Aorta (tissue), 5 donors: ENCODE measurements at places on chromosomes 6 and 20.

DNA sequence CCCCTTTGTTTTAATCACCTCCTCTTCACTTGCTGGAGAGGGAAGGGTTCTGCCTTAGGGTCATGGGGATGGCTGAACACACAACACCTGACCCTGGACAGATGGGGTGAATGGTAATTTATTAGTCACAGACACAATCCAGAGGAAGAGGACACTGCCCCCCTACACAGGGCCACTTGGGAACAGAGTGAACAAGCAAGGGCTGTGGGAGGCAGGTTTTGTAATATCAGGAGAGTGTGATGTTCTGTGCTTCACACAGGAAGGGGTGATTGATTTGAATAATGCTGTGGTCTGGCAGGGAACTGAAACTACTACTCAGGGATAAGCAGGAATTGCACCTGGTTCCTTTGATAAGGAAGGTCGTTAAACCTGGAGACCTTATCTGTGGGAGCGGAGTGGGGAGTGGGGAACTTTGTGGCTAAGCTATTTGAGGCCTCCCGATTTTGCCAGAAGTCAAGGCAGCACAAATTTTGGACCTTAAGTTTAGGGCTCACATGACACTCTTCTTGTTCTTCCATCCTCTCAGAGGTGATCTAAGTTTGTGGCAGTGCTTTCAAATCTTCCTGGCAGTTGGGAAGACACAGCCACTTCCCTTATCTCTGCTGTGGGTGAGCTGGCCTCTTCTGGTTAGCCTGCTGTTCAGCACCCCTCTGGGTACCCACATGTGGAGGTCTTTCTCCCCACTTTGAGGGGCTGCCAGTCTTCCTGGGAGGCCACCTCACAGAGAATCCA lies 77.8 kb downstream of the CD164 start:
- no peaks in the 10 kb centered on the region for H3K27me3 ChIP-seq
- H3K36me3 ChIP-seq, result no peaks in the 10 kb centered on the region
- no peaks in the 10 kb centered on the region for H3K4me1 ChIP-seq
- no peak overlapping the region for H3K4me3 ChIP-seq
- H3K27ac ChIP-seq, result no peak overlapping the region

DNA sequence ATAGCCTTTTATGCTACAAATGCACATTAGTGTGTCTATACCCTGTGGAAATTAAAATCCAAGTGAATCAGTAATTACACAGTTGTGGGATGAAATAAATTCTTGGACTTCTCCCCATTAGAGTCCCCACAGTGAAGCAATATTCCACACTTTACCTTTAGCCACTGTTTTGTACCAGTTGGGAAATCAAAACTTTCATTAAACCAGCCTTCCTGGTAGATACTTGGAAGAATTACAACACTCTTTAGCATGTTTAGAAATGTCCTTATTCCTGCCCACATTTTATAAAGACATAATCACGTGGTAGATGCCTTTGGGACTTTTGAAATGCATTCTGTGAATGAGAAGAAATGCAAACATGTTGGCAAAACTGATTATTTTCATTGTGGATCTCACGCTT lies 49.0 kb upstream of the ANKEF1 start:
- H3K27ac ChIP-seq, result no peak overlapping the region
- H3K4me1 ChIP-seq, result no peaks in the 10 kb centered on the region
- no peak for DNase-seq
- no peaks in the 10 kb centered on the region for H3K36me3 ChIP-seq

GRCh38 chr20:9628141-9628540 lies 113.8 kb downstream of the LAMP5 start:
- no peak overlapping the region for H3K27ac ChIP-seq
- no peaks in the 10 kb centered on the region for H3K36me3 ChIP-seq
- H3K4me1 ChIP-seq, result no peaks in the 10 kb centered on the region

GRCh38 chr20:51387125-51387875 lies 155.2 kb downstream of the NFATC2 start:
- no peak overlapping the region for H3K27ac ChIP-seq
- H3K4me1 ChIP-seq, result no peaks in the 10 kb centered on the region
- H3K4me3 ChIP-seq, result no peak overlapping the region
- H3K36me3 ChIP-seq, result no peaks in the 10 kb centered on the region
- no peaks in the 10 kb centered on the region for H3K27me3 ChIP-seq

- H3K4me1 ChIP-seq, result peaks cover 5% of the 10 kb centered on the region
- H3K4me3 ChIP-seq, result no peak overlapping the region
These were observed 13.4 kb downstream of the PHIP start for GRCh38 chr6:79064635-79065034.

DNA sequence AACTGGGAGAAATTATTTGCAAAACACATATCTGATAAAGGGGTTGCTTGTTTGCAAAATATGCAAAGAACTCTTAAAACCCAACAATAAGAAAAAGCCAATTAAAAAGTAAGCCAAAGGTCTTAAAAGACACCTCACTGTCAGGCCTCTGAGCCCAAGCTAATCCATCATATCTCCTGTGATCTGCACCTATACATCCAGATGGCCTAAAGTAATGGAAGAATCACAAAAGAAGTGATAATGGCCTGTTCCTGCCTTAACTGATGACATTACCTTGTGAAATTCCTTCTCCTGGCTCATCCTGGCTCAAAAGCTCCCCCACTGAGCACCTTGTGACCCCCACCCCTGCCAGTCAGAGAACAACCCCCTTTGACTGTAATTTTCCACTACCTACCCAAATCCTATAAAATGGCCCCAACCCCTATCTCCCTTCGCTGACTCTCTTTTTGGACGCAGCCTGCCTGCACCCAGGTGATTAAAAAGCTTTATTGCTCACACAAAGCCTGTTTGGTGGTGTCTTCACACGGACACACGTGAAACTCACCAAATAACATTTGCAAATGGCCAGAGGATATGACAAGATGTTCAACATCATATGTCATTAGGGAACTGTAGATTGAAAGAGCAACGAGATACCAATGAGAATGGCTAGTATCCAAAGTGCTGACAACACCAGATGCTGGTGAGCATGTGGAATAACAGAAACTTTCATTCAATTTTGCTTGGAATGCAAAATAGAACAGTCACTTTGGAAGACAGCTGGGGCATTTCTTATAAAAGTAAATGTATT lies 565.0 kb upstream of the ADGRB3 start:
- no peak overlapping the region for H3K4me3 ChIP-seq
- H3K36me3 ChIP-seq, result no peaks in the 10 kb centered on the region
- no peak overlapping the region for H3K27ac ChIP-seq
- H3K27me3 ChIP-seq, result no peaks in the 10 kb centered on the region
- peaks cover 3% of the 10 kb centered on the region for H3K4me1 ChIP-seq

GRCh38 chr6:25042984-25043725 lies 107.4 kb upstream of the RIPOR2 start:
- H3K27me3 ChIP-seq, result no peaks in the 10 kb centered on the region
- H3K36me3 ChIP-seq, result no peaks in the 10 kb centered on the region
- no peak for DNase-seq
- H3K4me1 ChIP-seq, result no peaks in the 10 kb centered on the region

- H3K27ac ChIP-seq, result no peak overlapping the region
- no peaks in the 10 kb centered on the region for H3K4me1 ChIP-seq
- H3K36me3 ChIP-seq, result peaks cover 16% of the 10 kb centered on the region
- no peak for DNase-seq
- H3K4me3 ChIP-seq, result no peak overlapping the region
These were observed 188.8 kb downstream of the HIVEP2 start for GRCh38 chr6:142756215-142756630.

GRCh38 chr20:33914919-33915318 lies 78.8 kb upstream of the RALY start:
- no peaks in the 10 kb centered on the region for H3K36me3 ChIP-seq
- H3K4me1 ChIP-seq, result no peaks in the 10 kb centered on the region
- no peaks in the 10 kb centered on the region for H3K27me3 ChIP-seq
- no peak overlapping the region for H3K4me3 ChIP-seq
- DNase-seq, result no peak

DNA sequence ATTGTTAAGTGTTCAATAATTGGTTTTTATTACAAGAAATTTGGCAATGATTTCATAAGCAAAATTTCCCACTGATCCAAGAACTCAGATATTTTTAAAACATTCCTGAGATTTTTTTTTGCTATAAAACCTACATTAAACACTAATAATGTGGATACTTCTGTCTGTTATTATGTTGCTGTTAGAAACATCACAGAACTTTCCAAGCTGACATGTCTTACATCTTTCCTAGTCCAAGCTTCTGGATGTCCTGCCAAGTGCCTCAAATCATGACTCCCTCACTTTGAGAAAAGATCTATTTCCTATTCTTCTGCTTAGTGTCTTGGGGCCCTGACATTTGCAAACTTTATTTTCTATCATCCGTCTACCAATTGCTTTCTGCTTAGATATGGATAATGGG lies 110.8 kb downstream of the RFPL4B start:
- H3K4me1 ChIP-seq, result no peaks in the 10 kb centered on the region
- H3K27me3 ChIP-seq, result no peaks in the 10 kb centered on the region
- no peaks in the 10 kb centered on the region for H3K36me3 ChIP-seq
- DNase-seq, result no peak
- no peak overlapping the region for H3K4me3 ChIP-seq

GRCh38 chr6:35624341-35625070 lies 64.2 kb downstream of the FKBP5 start:
- H3K27me3 ChIP-seq, result no peaks in the 10 kb centered on the region
- H3K27ac ChIP-seq, result peak overlapping the region; percentile 28
- DNase-seq, result no peak
- no peak overlapping the region for H3K4me3 ChIP-seq
- H3K36me3 ChIP-seq, result peaks cover 4% of the 10 kb centered on the region

DNA sequence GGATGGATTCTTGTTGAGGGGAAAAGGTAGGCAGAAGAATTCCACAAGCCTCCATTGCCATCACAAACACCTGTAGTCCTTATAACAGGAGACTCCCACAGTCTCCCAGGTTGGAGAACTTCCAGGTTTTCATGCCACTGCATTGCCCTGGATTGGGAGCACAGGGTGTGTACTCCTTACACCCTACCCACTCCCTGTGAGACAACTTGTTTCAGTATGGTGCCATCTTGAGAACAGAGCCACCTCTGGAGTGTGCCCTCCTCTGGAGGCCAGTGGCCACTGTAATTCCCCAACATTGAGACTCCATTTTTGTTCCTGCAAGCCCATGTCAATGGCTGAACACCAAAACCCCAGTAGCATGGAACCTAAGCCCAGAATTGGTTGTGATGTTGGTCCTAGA lies 123.5 kb upstream of the LAMA2 start:
- no peaks in the 10 kb centered on the region for H3K36me3 ChIP-seq
- DNase-seq, result no peak
- no peaks in the 10 kb centered on the region for H3K27me3 ChIP-seq
- H3K27ac ChIP-seq, result no peak overlapping the region

GRCh38 chr20:60584221-60584620 lies 626.0 kb downstream of the CDH26 start:
- DNase-seq, result no peak
- H3K36me3 ChIP-seq, result no peaks in the 10 kb centered on the region
- no peaks in the 10 kb centered on the region for H3K27me3 ChIP-seq
- H3K4me1 ChIP-seq, result no peaks in the 10 kb centered on the region
- no peak overlapping the region for H3K4me3 ChIP-seq

DNA sequence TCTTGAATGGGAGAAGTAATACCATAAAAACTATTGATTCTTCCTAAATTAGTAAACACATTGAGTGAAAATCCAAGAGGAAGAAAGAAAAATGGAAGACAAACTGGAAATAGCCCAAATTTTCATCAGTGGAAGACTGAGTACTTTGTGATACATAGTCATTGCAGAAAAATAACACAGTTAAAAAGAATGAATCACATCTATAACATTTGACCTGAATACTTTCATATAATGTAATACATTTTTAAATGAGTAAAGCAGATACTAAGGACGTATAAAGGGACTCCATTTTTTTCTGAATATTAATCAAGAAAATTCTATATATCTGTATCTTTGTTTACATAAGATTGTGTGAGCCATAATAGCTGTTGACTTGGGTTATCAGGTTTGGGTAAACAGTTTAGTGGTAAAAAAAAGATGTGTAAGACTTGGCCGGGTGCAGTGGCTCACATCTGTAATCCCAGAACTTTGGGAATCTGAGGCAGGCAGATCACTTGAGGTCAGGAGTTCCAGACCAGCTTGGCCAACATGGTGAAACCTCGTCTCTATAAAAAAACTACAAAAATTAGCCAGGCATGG lies 4.3 kb upstream of the SLC17A2 start:
- no peak overlapping the region for H3K4me3 ChIP-seq
- no peaks in the 10 kb centered on the region for H3K36me3 ChIP-seq
- no peak for DNase-seq
- no peak overlapping the region for H3K27ac ChIP-seq
- no peaks in the 10 kb centered on the region for H3K4me1 ChIP-seq

DNA sequence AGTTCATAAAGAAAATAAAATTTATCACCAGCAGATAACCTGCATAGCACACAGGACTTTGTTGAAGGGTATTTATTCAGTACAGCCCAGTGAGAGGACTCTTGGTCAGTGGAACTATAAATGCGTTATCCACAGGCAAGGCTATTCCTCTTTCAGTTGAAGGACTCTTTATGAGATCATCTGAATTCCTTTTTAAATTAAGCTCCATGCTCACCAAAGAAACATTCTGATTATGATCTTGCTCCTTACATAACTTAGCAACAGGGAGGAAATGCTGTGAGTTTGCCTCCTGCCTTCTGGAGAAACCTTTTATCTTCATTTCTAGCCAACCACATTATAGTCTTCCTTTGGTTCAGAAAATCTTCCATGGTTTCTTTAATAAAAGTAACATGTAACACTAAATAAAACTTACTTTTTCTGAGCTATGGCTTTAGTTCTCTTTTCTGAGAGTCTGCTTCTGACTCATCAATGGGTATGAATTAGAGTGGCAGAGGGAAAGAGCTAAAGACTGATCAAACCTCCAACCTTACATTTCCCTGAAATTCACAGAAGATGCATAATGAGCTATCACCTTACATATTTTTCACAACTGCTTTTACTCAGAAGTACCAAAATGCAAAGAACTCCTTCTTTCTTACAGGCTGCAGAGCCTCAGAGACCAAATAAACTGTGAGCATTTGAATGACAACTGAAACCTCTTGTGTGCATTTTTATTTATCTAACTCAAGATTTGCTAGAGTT lies 267.2 kb downstream of the ADGRG6 start:
- H3K27ac ChIP-seq, result peak overlapping the region; percentile 18
- H3K36me3 ChIP-seq, result no peaks in the 10 kb centered on the region
- no peaks in the 10 kb centered on the region for H3K27me3 ChIP-seq
- no peaks in the 10 kb centered on the region for H3K4me1 ChIP-seq
- no peak overlapping the region for H3K4me3 ChIP-seq

DNA sequence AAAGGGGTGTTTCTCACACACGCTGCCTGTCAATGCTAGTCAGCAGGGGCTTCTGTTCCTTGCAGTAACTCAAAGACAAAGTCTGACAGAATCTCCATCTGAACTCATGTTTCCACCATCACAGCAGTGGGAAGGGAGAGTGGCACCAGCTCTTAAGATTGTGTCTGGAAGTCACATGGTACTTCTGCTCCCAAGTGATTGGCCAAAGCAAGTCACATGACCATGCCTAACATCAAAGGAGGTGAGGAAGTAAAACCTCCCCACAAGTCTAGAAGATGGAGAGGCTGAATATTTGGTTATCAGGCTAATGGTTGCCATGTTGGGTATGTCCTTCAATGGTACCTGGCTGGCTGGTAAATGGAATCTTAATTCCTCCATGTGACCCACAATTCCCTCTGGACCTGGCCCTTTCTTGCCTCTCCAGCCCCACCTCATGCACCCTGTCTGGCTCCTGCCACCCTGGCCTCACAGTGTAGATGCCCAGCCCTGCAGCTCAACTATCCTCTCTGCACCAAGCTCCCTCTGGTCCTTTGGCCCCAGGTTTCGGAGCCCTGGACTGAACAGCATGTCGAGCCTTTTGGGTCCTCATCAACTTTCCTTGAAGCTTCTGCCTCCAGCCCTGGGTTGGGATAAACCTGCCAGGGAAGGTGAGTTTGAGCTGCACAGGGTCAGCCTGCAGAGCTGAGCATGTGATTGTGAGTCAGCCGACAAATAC lies 51.0 kb upstream of the PMEPA1 start:
- H3K36me3 ChIP-seq, result no peaks in the 10 kb centered on the region
- H3K27ac ChIP-seq, result no peak overlapping the region
- DNase-seq, result peak; percentile 41
- H3K4me3 ChIP-seq, result no peak overlapping the region
- H3K27me3 ChIP-seq, result no peaks in the 10 kb centered on the region
- H3K4me1 ChIP-seq, result no peaks in the 10 kb centered on the region
